ENCODE measurements at places on chromosomes 6 and 20.

DNA sequence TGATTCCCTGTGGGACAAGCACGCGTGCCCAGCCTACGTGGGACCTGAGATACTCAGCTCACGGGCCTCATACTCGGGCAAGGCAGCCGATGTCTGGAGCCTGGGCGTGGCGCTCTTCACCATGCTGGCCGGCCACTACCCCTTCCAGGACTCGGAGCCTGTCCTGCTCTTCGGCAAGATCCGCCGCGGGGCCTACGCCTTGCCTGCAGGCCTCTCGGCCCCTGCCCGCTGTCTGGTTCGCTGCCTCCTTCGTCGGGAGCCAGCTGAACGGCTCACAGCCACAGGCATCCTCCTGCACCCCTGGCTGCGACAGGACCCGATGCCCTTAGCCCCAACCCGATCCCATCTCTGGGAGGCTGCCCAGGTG is 11.9 kb upstream of the RBCK1 start:
- DNase-seq = no peak

GRCh38 chr6:109096208-109096607 is 901 bp downstream of the CEP57L1 start:
- DNase-seq = no peak

DNA sequence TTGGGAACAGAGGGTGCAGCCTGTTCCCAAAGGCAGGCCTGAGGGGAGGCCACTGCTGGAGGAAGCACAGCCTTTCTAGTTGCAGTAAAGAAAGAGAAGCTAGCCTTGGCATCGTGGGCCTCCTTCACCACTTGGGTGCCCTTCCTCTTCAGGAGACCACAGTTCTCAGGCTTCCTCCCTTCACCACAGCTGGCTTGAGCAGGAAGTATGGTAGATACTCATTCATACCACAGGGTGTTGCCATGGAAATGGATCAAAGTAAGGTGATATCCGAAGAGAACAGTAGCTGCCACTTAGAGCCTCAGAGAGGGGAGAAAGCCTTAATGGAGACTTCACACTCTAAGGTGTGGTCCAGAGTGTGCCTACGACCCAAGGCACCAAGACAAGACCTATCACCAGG is 120.4 kb upstream of the RIPOR2 start:
- DNase-seq = peak; percentile 43

DNA sequence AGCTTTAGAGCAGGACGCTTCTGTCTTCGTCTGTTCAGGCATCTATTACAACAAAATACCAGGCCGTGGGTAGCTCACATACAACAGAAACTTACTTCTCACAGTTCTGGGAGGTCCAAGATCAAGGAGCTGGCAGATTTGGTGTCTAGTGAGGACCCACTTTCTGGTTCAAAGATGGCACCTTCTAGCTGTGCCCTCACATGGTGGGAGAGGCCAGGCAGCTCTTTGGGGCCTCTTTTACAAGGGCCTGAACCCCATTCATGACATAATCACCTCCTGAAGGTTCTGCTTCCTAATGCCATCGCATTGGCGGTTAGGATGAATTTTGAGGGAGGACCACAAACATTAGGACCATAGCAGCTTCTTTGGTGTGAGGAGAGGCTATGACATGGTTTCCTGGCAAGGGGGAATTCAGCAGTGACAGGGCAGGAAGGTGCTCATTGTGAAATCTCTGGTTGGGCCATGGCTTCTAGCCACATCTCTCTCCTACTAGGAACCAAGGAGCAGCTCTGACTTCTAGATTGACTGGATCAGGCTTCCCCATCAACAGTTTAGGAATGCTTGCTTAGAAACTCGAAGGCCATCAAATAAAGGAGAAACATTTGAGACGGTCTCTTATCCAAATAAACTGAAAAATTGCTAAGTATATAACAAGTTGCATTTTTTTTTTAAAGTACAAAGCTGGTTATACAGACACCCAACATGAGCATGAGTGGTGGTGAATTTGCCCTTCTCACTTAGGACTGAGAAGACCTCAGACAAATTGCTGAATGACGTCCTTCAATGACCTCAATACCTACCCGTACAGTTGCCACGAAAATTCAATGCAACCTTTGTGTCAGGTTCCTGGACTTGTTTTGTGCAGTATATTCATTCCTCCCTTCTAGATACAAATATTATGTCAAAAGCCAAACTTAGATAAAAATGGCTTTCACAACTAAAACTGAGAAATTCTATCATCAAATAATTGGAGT is 140.7 kb downstream of the ZDHHC14 start:
- no peak for DNase-seq

DNA sequence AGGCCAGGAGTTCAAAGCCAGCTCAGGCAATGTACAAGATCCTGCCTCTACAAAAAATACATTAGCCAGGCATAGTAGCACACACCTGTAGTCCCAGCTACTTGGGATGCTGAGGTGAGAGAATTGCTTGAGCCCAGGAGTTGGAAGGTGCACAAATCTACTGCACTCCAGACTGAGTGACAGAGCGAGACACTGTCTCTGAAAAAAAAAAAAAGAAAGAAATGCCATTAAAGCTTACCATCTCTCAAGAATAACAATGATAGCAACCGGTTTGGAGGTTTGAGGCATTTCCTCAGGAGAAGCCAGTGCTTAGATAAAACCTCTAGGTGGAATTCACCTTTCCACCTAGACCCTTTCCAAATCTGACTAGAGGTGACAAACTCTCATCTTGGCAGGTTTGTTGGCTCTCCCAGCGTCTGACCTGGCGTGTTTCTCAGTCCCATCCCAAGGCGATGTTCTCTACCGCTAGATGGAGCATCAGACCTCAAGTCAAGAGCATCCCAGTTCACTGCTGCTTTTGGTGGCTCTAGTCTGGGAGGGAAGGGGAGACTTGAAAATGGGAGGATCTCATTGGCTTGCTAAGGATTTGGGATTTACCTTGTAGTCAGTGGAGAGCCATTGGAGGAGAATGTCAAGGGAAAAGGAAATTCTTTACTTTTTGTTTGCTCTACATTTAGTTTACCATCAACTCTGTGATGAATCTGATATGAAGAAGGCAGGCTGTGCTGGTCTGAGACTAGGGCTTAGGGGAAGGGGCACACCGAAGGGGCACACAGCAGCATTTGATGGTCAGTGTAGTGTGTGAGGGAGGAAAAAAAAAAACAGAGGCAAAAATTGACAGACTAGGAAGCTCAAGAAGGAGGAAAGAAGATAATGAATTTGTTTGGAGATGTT is 67.9 kb downstream of the NCOA7 start:
- DNase-seq = no peak

GRCh38 chr6:36455486-36456027 is 12.8 kb downstream of the KCTD20 start:
- DNase-seq = no peak

GRCh38 chr20:45502561-45502960 is 12.9 kb downstream of the SPINT3 start:
- no peak for DNase-seq

All from activated T-helper 1 cell treated with Interleukin-2 at 50 U/mL for 16 hours (primary cell).